AG09319 (cell line): ENCODE measurements at places on chromosomes 3 and 15.

GRCh38 chr3:198065897-198066296, 105.9 kb downstream of the LMLN start:
- DNase-seq = no peak

DNA sequence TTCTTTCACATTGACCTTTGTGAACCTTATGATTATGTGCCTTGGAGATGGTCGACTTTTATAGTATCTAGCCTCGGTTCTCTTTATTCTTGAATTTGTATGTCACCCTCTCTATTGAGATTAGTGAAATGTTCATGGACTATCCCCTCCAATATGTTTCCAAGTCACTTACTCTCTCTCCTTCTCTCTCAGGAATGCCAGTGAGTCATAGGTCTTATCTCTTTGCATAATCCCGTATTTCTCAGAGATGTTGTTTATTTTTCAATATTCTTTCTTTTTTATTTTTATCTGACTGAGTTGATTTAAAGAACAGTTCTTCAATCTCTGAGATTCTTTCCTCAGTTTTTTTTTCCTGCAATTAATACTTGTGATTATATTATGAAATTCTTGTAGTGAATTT, 411.6 kb upstream of the CADM2 start:
- no peak for DNase-seq

DNA sequence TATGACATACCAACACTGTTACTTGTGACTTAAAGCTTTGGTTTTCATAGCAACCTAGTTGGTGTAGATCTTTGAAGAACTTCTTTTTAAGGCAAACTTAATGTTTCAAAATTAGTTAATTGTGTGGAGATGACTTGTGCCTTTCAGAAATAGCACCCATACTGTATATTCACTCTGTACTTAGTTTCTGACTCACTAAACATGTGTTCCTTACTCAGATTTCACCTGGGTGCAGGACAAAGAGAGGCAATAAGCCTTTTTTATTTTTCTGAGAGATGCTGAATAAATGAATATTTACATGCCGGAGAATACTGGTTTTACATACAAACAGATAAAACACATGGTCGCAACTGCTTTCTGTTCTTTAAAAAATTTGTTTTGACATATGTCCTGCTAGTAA, 44.8 kb downstream of the SLC25A26 start:
- no peak for DNase-seq

GRCh38 chr15:53548236-53548635, 211.2 kb downstream of the WDR72 start:
- DNase-seq = no peak

- DNase-seq = no peak
These were observed 340.8 kb upstream of the DPH6 start for GRCh38 chr15:35886765-35887164.

- no peak for DNase-seq
These were observed 293.3 kb upstream of the TPM1 start for GRCh38 chr15:62749036-62749815.

DNA sequence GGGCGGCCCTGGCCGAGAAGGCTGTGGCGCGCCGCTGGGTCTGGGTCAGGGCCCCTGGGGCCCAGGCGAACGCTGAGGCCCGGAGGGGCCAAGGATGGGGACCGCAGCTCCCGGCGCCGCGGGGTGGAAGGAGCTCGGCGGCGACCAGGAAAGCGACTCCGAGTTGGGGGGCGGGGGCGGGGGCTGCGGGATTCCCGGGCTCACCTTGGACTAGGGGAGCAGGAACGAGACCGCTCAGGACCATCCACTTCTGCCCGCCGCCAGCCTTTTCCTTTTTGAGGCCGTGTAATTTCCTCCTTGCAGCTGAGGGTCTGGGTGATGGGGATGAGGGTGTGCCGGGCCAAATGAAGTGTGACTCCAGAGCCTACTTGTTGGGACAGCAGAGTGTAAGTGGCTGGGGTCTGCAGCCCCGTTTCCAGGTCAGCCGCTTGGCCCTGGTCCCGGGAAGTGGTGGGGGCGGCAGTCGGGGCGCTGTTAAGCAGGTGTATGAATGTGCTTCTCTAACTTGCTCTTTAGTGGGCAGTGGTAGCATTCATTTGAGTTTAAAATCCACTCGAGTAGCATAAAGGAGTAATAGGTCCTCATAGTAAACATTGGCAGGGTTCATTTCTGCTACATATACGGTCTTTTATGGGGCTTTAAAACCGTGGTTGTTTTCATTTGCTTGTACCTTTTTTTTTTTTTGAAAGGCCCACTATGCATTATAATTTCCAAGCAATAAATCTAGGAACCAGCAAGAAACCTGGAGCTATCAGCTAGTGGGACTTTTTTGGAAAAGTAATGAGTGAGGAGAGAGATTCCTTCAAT, 717 bp downstream of the PXK start:
- DNase-seq = no peak

DNA sequence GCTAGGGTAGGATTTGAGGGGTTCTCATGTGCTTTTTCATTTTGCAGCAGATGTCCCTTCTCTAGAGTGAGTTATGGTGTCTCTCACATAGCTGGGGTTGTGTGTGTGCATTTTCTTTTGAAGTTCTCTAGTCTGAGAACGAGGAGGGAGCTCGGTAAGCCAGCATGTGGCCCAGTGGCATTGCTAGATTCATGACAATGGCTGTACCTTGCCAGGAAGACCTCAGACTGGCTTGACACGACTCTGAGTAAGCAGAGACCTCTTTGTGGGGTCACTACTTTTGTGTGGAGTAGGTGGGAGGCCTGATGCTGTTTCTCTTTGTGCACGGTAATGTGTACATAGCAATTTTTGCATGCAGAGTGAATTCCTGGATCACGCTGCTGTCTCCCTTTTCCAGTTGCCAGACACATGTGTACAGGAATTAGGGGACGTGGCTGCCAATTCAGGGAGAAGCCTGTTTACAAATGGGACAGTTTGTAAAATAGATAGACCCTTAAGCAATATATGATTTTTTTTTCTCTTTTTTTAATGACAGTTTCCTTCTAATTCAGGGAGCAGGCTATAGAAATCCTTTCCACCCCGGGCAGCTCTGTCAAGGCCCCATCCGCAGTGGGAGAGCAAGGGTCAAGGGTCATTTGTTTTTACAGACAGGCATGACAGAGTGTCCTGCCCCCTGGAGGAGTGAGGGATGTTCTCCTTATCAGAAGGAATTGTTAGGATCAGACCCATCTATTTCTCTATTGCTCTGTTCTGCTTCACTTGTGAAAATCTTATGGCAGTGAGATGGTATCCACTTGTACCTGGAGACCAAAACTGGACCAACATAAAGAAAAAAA, 4.6 kb downstream of the CACNA1D start:
- no peak for DNase-seq

- DNase-seq = no peak
These were observed 23.1 kb downstream of the CNTN3 start for GRCh38 chr3:74591342-74591741.

DNA sequence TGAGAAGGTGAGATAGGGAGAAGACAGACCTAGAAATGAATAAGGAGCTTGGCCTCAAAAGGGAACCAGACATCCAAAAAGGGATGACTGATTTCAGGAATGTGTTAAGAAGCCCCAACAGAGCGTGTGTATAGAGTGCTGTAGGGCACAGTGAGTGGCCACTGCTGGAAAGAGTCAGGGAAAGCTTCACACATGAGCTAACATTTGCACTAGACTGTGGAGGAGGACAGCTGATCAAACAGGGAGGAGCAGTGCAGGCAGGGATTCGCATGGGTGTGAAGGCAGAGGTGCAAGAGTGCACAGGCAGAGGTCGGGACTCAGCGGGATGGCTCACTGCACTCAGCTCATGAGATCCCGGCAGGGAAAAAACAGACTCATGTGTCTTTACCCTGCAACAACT, 61.8 kb downstream of the NPTN start:
- DNase-seq = no peak

- DNase-seq = no peak
These were observed 31.5 kb upstream of the SLC2A2 start for GRCh38 chr3:171058058-171058457.

DNA sequence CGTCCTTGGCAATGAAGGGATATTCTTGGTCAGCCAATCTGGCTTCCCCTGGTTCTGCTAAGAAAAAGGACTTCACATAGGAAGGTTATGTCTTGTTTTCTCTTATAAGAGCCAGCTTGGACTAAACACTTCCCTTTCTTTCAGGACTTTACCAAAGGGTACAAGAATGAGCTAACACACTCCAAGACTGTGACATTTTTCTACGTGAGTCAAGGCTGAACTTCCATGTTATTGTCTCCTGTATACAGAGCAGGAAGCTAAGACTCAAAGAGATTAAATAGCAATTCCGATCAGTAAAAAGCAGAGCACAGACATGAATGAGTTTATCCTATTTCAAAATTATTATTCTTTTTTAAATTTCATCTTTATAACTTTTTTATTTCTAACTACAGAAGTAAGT, 63.3 kb upstream of the STT3B start:
- no peak for DNase-seq

DNA sequence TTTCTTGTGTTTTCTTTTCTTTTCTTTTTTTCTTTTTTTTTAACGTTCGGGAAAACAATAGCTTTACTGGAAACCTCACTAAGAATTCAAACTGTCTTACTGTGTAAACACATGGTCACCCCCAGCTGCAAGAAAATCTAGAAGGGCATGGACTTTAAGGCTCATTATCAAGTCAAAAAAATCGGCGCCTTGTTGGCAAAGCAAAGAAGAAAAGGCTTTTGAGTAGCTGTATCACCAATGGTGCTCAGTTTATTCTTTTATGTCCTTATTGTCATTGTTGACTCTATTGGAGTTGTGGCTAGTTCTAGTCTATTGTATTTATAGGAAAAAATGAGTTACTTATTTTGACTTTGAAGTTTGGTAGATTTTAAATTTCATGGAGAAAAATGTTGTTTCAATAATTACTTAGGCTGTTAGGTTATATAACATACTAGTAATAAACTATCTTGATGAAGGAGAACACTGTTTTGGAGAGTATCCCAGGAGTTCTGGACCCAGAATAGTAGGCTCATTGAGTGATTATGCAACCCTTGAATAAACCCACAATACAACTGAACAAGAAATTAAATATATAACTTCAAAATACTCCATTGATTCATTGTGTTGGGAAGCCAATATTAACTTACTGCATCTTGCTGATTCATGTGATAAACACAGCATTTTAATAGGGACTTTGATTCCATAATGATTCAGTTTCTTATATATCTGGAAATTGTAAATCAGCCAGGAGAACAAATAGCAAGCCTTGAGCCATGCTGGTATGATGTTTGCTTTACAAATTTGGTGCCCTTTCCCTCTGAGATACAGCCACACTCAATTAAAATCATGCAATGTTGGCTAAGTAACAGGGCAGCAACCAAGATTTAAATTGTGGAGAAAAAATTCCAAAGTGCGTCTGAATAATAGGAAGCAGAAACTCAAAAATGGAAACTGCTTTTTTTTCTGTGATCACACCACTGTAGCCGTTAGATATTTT, 27.8 kb upstream of the GOLIM4 start:
- no peak for DNase-seq

DNA sequence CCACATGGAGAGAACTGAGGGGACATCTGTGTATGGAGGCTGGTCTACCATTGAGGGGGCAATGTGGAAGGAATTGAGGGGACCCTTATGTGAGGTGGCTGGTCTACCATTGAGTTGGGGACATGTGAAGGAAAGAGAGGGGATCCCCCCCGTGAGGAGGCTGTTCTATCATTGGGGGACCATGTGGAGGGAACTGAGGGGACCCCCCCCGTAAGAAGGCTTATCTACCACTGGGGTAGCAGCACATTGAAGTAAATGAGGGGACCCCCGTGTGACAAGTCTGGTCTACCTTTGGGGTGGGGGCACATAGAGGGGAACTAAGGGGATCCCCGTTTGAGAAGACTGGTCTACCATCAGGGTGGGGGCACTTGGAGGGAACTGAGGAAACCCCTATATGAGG, 158.0 kb downstream of the FBLN2 start:
- DNase-seq = no peak

DNA sequence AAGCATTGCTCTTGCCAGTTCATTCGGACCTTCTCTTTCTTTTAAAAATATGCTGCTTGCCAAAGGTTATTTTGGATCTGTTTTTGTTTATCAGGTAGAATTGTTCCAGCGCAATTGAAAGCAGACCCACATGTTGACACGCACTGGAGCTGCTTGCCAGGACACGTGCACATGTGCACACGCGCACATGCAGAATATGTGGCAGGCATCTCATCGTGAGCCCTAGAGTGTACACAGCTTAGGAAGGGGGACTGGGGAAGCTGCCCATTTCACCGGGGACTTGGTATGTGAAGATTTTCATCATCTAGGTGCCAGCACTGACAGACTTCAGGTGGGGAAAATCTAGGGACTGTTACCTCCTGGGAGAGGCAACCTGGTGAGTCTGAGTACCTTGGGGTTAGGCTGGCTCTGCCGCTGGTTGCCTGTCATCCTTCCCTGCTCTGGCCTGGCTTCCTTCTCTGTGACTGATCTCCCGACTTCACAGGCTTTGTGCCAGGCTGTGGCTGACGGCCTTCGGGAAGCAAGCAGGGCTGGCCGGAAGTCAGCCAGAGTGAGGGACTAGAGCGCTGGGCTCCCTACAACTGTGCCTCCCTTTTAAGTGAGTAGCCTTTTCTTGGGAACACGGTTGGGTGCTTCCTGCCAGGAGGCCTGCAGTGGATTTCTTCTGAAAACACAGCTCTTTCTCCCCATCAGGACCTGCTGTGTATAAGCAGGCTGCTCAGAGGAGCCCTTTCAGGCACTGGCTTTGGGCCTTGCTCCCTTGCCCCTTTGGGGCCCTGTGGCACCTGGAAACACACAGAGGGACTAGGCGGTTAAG, 129.3 kb downstream of the EEFSEC start:
- peak; percentile 53 for DNase-seq

GRCh38 chr3:67831262-67831661, 176.8 kb upstream of the SUCLG2 start:
- DNase-seq = no peak

- DNase-seq = no peak
These were observed 36.0 kb downstream of the THBS1 start for GRCh38 chr15:39616731-39617455.

DNA sequence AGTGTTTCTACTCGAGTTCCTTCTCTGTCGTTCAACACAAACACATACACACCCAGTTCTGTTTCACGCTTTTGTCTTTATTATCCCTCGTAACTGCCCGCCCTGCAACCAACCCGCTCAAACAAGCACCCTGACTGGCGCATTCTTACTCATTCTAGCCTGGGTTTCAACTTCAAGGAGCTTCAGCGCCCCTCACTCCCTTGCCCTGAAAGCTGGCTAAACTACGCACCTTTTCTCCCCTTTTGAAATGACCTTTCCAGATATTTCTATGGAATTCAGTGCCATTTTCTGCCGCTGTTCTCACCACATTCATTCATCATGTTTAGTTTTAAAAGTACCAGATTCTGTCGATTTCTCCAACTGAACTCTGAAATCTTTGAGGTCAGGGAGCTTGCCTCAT, 653 bp upstream of the MFSD1 start:
- no peak for DNase-seq
